ENCODE measurements at places on chromosomes 5 and 9.

- no peak for DNase-seq
These were observed 56.7 kb upstream of the FST start for GRCh38 chr5:53423724-53424123.

GRCh38 chr5:169964246-169964645, 16.0 kb downstream of the INSYN2B start:
- DNase-seq = no peak

GRCh38 chr9:72037571-72037970, 22.8 kb downstream of the C9orf57 start:
- DNase-seq = no peak

DNA sequence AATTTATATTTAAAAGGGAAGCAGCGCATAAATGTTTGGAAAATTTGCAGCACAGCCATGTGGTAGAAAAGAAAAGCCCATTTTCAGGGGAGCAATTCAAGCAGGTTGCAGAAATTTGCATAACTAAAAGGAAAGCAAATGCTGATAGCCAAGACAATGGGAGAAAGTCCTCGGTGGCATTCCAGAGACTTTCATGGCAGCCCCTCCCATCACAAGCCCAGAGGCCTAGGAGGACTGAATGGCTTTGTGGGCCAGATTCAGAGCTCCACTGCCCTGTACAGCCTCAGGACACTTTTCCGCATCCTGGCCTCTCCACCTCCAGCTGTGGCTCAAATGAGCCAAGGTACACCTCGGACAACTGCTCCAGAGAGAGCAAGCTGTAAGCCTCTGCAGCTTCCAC, 462.9 kb downstream of the CDK5RAP2 start:
- no peak for DNase-seq

- DNase-seq = no peak
These were observed 47.8 kb downstream of the SLC1A1 start for GRCh38 chr9:4538107-4538506.

DNA sequence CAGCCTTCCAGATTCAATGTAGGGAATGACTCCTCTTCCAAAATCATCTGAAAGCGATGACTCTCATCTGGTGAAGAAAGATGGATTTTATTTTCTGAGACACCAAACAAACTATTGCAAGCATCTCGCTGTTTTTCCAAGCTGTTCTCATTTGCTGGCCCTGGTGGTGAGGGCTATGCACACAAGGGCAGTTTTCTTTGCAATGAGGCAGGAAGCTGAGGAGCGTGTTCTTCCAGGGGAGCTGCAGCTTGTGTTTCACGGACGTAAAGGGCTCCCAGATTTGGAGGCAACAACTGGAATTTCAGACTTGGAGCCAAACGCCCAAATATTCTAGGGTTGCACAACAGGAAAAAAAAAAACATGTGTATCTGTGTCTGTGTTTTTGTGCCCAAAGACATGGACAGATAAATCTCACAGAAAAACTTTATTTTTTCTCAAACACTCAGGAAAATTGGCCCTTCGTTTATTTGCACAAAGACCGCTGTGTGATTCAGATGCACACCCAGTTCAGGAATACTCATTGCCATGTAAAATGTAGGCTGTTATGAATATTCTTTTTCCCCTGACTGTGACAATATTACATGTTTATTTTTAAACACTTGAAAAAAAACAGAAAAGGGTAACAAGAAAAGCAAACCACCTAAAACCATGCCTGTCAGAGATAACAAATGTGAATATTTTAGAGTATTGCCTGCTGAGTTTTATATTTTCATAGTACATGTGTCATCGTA, 151.3 kb downstream of the GAS1 start:
- DNase-seq = no peak

GRCh38 chr5:40984884-40985283, 75.6 kb downstream of the C7 start:
- no peak for DNase-seq

- no peak for DNase-seq
These were observed 13.7 kb downstream of the YIPF5 start for GRCh38 chr5:144156767-144157171.

DNA sequence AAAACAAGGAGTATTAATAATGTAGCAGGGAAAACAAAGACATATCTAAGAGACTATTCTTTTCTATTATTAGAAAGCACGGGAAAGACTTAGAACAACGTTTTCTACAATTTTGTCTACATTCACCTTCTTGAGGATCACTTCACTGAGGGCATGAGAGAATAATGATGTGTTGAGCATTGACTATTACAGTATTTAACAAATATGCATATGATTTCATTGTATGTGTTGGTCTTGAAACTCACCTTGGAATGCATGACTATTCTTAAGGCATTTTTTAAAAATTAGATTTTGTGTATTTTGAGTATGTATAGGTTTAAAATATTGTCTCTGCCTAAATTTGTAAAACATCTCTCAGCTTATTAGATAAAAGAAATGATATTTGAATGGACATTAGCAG, 1.2 kb downstream of the FSD1L start:
- no peak for DNase-seq

DNA sequence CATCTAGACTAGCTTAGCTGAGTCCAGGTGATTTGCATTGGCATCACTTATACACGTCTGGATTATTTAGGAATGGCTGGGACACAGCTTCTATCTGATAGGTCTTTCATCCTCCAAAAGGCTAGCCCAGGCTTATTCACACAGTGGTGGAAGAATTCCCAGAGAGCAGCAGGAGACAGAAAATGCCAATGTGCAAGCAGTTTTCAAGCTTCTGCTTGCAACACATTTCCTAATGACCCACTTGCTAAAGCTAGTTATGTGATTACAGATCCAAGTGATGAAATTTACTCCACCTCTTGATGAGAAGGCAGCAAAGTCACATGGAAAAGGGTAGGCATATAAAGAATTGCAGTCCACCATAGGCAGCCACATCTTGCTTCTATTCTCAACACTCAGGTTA, 44.2 kb upstream of the MAST4 start:
- DNase-seq = no peak

- DNase-seq = no peak
These were observed 16.0 kb downstream of the TMEM174 start for GRCh38 chr5:73188764-73189531.

DNA sequence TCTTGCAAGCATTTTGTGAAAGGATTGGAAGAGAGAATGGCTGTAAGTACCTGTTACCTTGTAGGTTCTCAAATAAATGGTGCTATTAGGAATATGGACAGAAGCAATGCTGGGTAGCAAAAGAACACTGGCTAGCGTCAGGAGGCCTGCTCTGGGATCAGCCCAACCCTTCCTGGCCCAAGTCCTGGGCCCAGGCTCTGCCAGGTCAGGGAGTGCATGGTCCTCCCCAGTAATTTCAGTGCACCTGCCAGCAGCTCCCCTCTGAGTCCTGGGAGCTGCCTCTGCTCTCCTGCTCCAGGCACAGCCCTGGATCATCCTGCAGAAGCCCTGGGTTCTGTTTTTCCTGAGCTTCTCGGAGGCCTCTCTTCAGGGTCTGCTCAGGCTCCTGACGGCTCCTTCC, 89.5 kb upstream of the ARAP3 start:
- DNase-seq = no peak

All from activated CD4-positive, alpha-beta T cell treated with anti-CD3 and anti-CD28 coated beads for 4 hours (primary cell).